Small intestine (tissue), 16 donors: ENCODE measurements at places on chromosomes 2 and 18.

DNA sequence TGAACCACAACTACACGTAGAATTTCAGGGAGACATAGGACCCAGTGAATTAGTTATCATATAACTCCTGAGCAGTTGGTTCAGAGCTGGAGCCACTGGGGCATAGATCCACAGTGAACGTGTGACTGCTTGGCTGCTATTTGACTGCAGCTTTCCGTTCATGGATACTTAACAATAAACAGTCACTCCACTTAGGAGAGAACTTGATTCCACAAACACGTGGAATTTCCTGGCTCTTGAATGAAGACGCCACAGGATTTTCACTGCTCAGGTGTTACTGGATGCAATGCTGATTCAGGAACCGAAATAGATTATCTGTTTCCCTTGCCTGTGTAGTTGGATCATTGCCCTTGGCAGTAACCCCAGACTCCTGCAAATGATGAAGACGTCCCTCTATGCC lies 679.1 kb upstream of the ZEB2 start:
- DNase-seq = no peak
- H3K36me3 ChIP-seq = no peaks in the 10 kb centered on the region
- no peak overlapping the region for H3K4me3 ChIP-seq
- no peaks in the 10 kb centered on the region for H3K27me3 ChIP-seq
- no peak overlapping the region for H3K27ac ChIP-seq

GRCh38 chr2:179174240-179174639 lies 90.4 kb downstream of the SESTD1 start:
- H3K36me3 ChIP-seq = no peaks in the 10 kb centered on the region
- H3K4me3 ChIP-seq = no peak overlapping the region
- no peak overlapping the region for H3K27ac ChIP-seq
- no peaks in the 10 kb centered on the region for H3K4me1 ChIP-seq
- DNase-seq = no peak

DNA sequence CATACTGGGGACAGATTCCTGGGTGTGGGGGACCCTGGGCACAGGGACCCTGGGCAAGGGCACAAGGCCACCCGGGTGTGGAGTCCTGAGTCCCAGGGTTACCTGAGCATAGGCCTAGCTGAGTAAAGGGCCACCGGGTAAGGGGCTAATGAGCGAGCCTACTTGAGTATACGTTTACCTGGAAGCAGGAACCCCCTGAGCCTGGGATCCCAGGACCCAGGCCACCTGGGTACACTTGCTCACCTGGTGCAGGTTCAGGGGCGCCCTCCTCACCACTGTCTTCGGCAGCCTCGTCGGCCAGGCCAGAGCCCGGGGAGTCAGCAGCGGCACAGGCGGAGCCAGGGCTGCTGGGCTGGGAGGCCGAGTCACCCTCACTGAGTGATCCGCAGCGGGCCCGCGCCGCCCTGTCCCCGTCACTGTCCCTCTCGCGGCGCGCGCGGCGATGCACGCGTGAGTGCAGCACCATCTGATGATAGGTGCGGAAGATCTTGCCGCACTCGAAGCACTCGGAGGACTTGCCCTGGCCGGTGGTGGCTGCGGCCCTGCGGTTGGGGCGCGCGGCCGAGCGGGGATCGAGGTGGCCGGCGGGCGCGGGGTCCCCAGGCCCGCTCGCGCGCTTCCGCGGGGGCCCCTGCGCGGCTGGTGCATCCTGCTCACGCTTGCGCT lies 53.9 kb downstream of the ZNF516 start:
- no peak overlapping the region for H3K27ac ChIP-seq
- peaks cover 4% of the 10 kb centered on the region for H3K4me1 ChIP-seq
- H3K4me3 ChIP-seq = no peak overlapping the region
- H3K36me3 ChIP-seq = peaks cover 54% of the 10 kb centered on the region
- no peaks in the 10 kb centered on the region for H3K27me3 ChIP-seq
- DNase-seq = no peak

GRCh38 chr18:48202006-48202348 lies 207.2 kb downstream of the ZBTB7C start:
- H3K27me3 ChIP-seq = no peaks in the 10 kb centered on the region
- H3K36me3 ChIP-seq = no peaks in the 10 kb centered on the region
- H3K4me1 ChIP-seq = no peaks in the 10 kb centered on the region
- peak; percentile 78 for DNase-seq

GRCh38 chr2:79129804-79130203 lies 9.5 kb downstream of the REG1A start:
- H3K4me3 ChIP-seq = no peak overlapping the region
- no peak overlapping the region for H3K27ac ChIP-seq
- H3K27me3 ChIP-seq = peaks cover 9% of the 10 kb centered on the region
- no peaks in the 10 kb centered on the region for H3K4me1 ChIP-seq
- no peak for DNase-seq

DNA sequence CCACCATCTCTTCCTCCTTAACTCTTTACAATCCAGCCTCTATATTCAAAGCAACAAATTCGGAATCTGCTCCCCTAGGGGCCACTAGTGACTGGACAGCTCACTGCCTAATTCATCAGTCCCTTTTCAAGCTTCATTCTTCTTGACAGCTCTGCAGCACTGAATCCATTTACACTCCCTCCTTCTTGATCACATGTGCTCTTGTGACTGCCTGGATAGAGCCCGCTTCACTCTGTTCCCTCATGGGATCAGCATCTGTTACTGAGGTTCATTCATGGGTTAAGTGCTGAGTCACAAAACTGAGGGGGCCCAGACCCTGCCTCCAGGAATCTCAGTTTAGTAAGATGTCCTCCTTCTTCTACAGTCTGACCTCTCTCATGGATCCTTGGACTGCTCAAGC lies 81.5 kb downstream of the CYRIA start:
- H3K4me1 ChIP-seq = no peaks in the 10 kb centered on the region
- H3K36me3 ChIP-seq = no peaks in the 10 kb centered on the region
- no peaks in the 10 kb centered on the region for H3K27me3 ChIP-seq
- DNase-seq = no peak
- H3K27ac ChIP-seq = no peak overlapping the region

DNA sequence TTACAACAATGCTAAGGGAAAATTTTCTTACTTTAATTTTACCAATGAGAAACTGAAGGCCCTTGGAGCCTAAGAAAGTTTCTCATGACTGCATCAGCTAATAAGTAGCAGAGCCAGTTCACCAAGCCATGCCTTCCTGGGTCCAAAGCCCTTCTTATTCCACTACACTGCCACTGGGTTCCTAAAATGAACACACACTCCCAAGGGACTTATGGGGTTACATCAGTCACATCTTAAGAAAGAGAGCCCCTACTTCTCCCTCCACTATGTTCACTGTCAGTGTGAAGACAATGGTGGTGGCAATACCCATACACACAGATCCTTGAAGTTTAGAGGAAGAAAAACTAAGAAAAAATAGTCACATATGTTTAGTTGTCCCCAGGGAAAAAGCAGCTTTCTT lies 20.6 kb downstream of the MBD2 start:
- H3K36me3 ChIP-seq = peaks cover 4% of the 10 kb centered on the region
- peaks cover 5% of the 10 kb centered on the region for H3K4me1 ChIP-seq
- H3K4me3 ChIP-seq = no peak overlapping the region
- no peaks in the 10 kb centered on the region for H3K27me3 ChIP-seq
- no peak overlapping the region for H3K27ac ChIP-seq

DNA sequence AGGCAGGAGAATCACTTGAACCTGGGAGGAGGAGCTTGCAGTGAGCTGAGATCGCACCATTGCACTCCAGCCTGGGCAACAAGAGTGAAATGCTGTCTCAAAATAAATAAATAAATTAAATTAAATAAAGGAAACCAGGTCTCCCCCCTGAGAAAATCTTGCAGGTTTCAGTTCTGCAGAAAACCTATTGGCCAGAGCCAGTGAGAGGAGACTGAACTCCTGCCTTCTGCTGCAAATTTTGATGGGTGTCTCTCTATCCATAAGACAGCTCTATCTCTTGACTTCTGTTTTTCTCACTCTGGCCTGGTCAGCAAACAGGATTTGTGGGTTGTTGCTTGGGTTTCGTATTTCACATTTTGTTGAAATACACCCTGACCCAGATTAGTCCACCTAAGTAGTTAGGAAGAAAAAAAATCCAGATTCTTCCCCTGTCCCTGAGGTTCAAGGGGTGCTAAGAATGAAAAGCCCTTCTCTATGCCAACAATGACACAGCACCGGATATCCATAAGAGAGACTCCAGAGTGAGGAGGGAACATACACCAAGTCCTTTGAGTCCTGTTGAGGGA lies 86.7 kb upstream of the MAP4K4 start:
- no peaks in the 10 kb centered on the region for H3K4me1 ChIP-seq
- no peak overlapping the region for H3K27ac ChIP-seq
- H3K36me3 ChIP-seq = no peaks in the 10 kb centered on the region
- DNase-seq = no peak
- H3K4me3 ChIP-seq = no peak overlapping the region

DNA sequence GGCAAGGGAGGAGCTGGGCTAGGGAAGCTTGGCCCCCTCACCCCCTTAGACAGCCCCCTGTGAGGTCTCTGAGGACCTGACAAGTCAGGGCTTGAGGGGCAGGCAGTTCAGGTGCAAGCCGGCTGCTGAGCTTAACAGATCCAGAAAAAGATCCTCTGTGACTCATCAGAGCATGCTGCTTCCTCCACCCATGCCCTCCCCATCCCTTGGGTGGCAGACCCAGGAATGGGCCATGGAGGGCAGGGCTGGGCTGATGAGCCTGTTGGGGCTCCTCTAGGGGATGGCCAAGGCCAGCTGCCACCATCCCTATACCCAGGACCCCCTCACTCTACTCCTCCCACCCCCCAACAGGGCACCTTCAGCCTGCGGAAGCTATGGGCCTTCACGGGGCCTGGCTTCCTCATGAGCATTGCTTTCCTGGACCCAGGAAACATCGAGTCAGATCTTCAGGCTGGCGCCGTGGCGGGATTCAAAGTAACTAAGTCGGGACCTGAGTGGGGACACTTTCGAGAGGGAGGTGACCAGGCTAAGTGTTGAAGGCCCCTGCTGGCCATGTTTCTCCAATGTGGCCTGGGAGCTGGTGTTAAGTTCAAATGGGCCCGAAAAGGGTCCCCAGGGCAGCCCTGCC lies 1.9 kb downstream of the SLC11A1 start:
- no peak for DNase-seq
- H3K4me3 ChIP-seq = no peak overlapping the region
- H3K27ac ChIP-seq = no peak overlapping the region
- no peaks in the 10 kb centered on the region for H3K4me1 ChIP-seq

DNA sequence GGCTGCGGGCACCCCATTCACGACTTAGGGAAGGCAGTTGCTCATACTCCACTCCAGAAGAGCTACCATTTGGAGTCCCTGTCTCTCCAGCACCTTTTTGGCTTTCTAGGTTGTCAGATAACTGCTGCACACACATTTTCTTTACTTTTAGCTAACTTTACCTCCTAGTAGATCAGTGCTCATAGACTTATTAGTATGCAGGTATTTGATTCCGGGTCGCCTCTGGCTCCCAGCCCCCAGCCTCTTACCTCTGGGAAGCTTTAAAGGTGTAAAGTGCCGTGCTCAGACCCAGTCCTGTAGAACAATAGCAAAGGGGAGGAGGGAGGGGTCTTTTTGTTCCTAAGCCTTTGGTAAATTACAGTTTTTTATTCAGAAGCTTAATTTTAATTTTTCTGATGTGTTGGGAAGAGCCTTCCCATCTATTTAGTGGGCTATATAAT lies 102.9 kb downstream of the SPTBN1 start:
- H3K4me1 ChIP-seq = peaks cover 7% of the 10 kb centered on the region
- no peak for DNase-seq
- H3K27ac ChIP-seq = peak overlapping the region; percentile 96
- no peaks in the 10 kb centered on the region for H3K27me3 ChIP-seq

DNA sequence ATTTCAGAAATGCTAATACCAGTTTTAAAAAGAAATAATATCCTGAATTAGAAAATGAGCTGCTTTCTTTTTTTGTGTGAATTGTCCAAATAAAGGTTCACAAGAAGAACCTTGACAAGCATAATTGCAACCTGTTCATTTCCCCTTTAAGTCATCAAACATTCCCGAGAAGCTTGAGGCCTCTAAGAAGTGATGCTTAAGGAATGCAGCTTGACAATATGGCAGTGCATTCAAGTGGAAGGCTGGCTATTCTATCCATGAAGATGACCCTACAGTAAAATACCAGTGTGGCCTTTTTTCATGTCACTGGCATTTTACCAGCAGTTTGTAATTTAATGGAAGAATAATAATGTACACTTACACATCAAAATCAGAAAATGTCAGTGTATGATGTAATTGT lies 216.7 kb downstream of the CTNNA2 start:
- no peaks in the 10 kb centered on the region for H3K36me3 ChIP-seq
- no peak for DNase-seq
- H3K4me3 ChIP-seq = no peak overlapping the region
- no peaks in the 10 kb centered on the region for H3K4me1 ChIP-seq
- no peak overlapping the region for H3K27ac ChIP-seq

GRCh38 chr2:181977661-181978350 lies 7.8 kb upstream of the PPP1R1C start:
- no peak for DNase-seq
- H3K27ac ChIP-seq = no peak overlapping the region
- H3K4me3 ChIP-seq = no peak overlapping the region
- H3K4me1 ChIP-seq = no peaks in the 10 kb centered on the region
- H3K36me3 ChIP-seq = no peaks in the 10 kb centered on the region
- no peaks in the 10 kb centered on the region for H3K27me3 ChIP-seq

DNA sequence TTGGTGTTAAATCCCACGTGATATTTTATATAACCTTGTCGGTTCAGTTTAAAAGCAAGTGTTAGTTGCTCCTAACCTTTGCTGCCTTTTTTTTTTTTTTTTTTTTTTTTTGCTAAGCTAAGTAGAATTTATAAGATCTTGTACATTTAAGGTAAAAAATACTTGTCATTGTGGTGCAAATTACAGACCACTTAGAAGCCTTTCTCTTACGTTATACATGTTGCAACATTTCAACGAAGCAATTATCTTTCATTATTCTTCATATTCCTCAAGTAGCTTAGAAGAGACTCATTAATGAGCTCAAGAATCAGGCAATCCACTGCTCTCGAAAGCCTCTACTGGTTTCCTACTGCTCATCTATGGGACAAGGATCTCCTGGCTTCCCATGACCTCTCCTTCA lies 14.9 kb upstream of the IL1RL2 start:
- H3K4me3 ChIP-seq = no peak overlapping the region
- no peaks in the 10 kb centered on the region for H3K4me1 ChIP-seq
- H3K36me3 ChIP-seq = peaks cover 3% of the 10 kb centered on the region
- no peak for DNase-seq
- no peak overlapping the region for H3K27ac ChIP-seq
- H3K27me3 ChIP-seq = no peaks in the 10 kb centered on the region

- no peaks in the 10 kb centered on the region for H3K4me1 ChIP-seq
- no peak overlapping the region for H3K4me3 ChIP-seq
- H3K27me3 ChIP-seq = no peaks in the 10 kb centered on the region
- H3K36me3 ChIP-seq = no peaks in the 10 kb centered on the region
Measured at GRCh38 chr2:176699098-176699497, 429.9 kb downstream of the MTX2 start.

GRCh38 chr2:236499691-236500578 lies 69.7 kb upstream of the ACKR3 start:
- H3K4me1 ChIP-seq = no peaks in the 10 kb centered on the region
- H3K27ac ChIP-seq = no peak overlapping the region
- DNase-seq = no peak
- H3K27me3 ChIP-seq = no peaks in the 10 kb centered on the region
- H3K36me3 ChIP-seq = no peaks in the 10 kb centered on the region

GRCh38 chr2:133452146-133452545 lies 116.1 kb downstream of the NCKAP5 start:
- H3K4me1 ChIP-seq = no peaks in the 10 kb centered on the region
- H3K36me3 ChIP-seq = no peaks in the 10 kb centered on the region
- no peak overlapping the region for H3K27ac ChIP-seq
- DNase-seq = no peak
- H3K27me3 ChIP-seq = no peaks in the 10 kb centered on the region
